ENCODE measurements at places on chromosomes 12 and 14.
A peak's percentile ranks its signal among the peaks of the same experiment; 100 is the strongest.

DNA sequence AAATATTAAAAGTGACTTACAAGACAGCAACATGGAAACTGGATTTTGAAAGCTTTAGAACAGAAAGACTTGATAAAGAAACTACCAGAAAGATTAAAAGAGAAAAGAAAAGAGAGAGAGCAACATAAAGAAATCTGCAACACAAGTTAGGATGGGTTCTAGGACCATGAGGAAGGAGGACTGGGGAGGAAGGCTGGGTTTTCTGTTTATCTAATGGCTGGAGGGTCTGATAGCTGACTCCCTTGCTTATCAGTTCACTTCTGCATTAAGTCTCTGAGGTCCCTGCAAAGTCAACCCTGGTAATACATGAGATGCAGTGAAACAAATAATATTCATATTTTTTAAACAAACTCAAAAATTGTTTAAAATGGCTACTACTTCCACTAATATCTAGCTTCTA lies 90.1 kb downstream of the RPAP3 start:
- no peak for DNase-seq

- DNase-seq: no peak
These were observed 186.4 kb downstream of the ANO6 start for GRCh38 chr12:45402288-45402687.

- DNase-seq: peak; percentile 57
These were observed 12.1 kb upstream of the LTA4H start for GRCh38 chr12:96047229-96048211.

DNA sequence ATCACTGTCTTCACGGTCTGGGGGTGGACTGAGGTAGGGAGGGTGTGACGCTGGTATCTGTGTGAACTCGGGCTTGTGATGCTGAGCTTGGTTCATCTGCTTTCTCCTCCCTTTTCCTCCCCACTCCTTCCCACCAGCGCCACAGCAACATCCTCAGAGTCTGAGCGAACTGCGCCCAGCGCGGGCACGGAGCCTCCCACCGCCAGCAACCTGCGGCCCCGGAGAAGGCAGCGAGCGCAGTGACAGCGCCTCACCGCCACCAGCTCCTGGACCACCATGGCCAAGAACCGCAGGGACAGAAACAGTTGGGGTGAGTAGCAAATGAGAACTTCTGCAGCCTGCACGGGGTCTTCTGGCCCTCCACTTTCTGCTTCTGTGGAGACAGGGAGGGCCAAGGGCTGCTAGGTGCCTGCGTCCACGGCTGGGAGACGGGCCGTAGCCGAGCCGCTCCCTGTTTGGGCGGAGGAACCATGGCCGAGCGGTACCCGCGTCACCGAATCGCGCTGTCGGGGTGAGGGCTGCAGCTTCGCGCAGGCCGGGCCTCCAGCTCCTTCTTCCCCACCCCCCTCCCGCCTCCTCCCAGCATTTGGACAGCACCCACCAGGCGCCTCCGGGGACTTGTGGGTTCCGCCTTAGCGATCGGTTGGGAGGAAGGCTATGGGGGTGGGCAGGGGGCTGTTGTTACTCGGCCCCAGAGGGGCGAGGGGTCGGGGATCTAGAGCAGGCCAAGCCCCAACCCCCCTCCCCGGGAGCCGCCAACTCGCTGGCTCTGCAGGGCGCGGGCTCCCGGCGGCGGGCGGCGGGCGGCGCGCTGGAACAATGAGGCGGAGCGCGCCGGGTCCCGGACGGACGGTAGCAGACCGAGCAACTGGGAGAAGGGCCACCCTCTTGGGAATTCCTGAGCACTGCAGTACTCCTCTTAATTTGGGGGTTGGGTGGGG lies at the start of gene ATL1:
Gene ATL1 (plus strand): TSS at position 156 of the 941 bp plus-strand sequence. CDS start 121 bp downstream, at position 277.
- peak; percentile 72 for DNase-seq

DNA sequence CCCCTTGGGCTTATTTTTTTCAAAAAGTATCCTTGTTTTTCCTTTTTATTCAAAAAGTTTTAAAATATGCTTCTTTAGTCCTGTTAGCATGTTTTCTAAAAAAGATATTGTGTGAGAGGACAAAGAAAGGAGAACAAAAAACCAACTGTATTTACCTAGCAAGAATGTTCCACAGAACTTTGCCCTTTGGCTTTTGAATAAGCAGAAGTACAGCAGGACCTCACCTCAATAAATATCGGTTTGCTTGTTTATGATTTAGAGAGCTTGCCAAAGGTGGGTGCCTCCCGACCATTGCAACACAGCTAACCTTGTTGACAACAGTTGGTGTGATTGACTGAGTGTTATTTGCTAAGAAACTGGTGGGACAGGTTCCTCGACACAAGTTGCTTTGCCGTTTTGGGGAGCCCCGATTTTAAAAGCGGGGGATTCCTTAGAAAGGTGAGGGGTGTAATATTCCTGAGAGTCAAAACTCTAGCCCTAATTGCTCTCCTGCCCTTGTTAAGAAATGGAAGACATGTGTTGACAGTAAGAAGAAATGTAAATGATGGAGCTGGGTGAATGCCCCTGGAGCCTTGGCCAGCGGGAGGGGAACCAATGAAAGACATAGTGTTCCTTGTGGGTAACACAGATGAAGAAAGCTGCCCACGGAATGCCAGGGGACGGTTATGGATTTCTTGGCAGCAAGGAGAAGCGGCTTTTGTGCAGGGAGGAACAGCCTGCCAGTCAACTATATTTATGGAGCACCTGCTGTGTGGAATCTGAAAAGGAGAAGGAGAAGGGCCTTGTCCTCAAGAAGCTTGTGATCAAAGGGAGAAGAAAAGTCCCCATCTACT lies 13.7 kb downstream of the MYBPC1 start:
- DNase-seq: no peak

DNA sequence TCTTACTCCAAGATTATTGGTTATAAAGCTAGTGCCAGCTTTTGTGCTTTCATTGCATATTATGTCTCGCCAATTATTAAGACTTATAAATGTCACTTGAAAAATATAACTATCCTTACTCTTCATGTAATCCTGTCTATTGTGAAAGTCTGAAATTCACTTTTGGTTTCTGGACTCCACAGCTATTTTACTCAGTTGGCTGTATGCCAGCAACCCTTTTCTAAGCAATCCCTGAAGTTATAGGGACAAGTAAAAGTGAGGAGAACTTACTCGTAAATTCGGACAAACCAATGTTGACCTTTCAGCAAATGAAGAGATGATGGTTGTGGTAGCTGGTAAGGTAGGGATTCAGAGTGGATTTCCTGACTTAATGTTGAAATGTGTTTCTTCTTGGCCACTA lies 196.3 kb downstream of the NPAS3 start:
- DNase-seq: no peak

DNA sequence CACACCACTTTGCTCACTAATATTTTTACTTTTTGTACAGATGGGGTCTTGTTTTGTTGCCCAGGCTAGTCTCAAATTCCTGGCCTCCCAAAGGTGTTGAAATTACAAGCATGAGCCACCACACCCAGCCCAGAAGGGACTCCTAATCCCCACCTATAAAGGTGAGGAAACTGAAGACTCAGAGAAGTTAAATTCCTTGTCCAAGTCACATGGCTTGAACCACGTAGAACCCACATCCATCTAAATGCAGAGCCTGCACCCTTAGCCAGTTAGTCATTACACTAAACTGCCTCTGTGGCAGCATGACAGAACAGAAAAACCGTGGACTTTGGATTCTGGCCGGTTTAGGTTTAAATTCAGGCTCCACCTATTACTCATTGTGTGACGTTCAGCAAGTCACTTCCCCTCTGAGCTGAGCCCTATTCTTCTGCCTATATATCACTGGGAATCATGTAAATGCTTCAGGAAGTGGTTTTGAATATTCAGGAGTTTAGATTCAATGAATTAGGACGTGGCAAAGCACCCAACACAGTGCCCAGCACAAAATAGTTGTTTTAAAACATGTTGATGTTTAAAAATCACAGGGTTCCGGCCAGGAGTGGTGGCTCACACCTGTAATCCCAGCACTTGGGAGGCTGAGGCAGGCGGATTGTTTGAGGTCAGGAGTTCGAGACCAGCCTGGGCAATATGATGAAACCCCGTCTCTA lies 3.0 kb upstream of the CORO1C start:
- peak; percentile 94 for DNase-seq

GRCh38 chr14:55976219-55976618 lies 142.0 kb upstream of the PELI2 start:
- DNase-seq: no peak

- DNase-seq: no peak
These were observed 821 bp downstream of the TMEM106C start for GRCh38 chr12:47964106-47964728.

DNA sequence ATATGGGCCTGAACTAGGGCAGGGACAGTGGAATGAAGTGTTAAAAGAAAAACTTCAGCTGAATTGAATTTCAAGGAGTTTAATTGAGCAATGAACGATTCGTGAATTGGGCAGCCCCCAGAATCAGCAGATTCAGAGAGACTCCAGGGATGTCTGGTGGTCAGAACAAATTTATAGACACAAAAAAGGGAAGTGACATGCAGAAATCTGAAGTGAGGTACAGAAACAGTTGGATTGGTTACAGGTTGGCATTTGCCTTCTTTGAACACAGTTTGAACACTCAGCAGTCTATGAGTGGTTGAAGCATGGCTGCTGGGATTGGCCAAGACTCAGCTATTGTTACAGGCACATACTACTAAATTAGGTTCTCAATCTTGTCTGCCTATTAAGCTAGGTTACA lies 9.7 kb upstream of the TBPL2 start:
- no peak for DNase-seq
